WTC11 (cell line): ENCODE measurements at places on chromosomes 2 and 18. TPM values are rescaled to one million over a fixed set of nuclear protein-coding genes. Genes with fewer than 3 reads are reported as not detected.

DNA sequence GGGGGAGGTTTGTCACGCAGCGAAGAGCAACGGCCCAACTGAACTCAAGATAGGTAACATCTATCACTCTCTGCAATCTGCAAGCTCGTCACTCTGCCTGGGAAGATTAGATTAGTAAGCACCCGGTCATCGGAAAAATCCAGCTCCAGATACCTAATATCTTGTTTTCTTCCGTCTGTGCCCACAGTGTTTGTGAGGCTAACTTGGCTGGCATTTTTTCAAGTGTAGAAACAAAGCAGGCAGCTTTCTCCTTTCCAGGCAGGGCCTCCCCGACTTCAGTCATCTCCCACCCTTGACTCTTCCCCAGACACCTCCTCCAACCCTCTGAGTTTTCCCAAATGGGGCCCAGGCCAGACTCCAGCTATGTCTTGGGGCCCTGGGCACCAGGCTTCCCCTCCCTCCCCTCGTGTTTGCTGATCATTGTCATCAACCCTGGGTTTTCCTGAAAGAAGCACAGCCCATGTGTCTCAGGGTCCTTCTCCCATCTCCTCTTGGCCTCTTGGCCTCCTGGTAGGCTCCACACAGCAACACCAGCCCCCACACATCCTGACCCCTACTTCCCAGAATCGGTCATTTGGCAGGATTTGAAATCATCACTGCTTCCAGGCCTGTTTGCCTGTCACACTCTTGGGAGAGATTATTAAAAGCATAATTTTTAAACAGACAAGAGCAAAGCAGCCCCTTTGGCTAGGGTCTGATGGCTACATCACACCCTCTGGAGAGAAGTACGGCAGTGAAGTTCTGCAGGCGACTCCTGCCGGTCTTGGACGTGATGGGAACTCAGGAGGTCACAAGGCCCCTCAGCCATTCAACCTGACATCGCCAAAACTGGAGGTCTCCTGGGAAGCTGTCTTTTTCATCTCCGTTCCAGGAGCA lies 144.9 kb upstream of the ID2 start:
- H3K4me1 ChIP-seq, result 0 out of 2 replicates have a peak, but pooled peaks cover 8% of the 10 kb centered on the region
- peaks cover 4% of the 10 kb centered on the region; the same call in 1 of the 2 replicates for H3K36me3 ChIP-seq
- H3K27me3 ChIP-seq, result no peaks in the 10 kb centered on the region
- H3K4me3 ChIP-seq, result no peak overlapping the region

Gene IL1RL2
- 0.11 TPM in 1 of 3 replicates, not detected in the others for total RNA-seq

DNA sequence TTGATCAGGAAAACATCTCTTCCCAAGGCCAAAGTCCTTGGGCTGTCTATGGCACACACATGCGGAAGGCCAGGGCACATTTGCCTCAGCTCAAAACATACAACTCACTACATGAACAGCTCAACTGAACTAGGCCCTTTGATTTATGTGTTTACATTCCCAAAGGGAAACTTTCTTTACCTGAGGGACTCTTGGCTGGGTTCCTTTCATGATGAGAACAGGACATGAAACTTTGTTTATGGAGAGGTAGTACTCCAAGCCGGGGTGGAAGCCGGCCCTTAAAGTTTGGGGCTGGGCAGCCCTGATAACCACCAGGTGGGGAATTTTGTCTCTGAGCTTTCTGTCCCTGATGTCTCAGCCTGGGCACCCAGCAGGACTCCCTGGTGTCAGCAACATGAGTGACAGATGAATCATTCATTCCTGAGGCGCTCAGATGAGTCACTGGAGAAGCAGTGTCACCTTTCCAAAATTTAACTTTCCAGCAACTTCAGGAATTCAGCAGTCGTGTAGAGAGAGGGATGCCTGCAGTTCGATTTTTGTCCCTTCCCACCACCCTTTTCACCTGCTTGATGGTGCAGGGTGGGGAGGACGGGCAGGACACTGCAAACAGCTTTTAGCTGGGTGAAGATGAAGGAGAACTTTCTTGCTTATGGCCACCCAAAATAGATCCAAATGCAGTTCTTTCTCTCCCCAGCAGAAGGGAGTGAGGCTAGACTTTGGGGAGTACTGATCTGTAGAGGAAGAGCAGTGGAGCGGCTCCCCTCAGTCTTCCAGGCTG lies 331.6 kb downstream of the DYSF start:
- no peaks in the 10 kb centered on the region for H3K36me3 ChIP-seq
- 0 out of 2 replicates have a peak, but pooled peaks cover 3% of the 10 kb centered on the region for H3K4me1 ChIP-seq
- no peaks in the 10 kb centered on the region; the same call in 1 of the 2 replicates for H3K27me3 ChIP-seq
- no peak overlapping the region; the same call in 1 of the 2 replicates for H3K27ac ChIP-seq

Gene CUL3
- 74.4 to 86.2 TPM (median 80.7 TPM) in 3 replicates for total RNA-seq

GRCh38 chr2:160227293-160227915 lies 27.3 kb upstream of the ITGB6 start:
- H3K4me3 ChIP-seq, result no peak overlapping the region
- DNase-seq, result no peak
- H3K4me1 ChIP-seq, result peaks cover 7% of the 10 kb centered on the region; the same call in 1 of the 2 replicates
- H3K27me3 ChIP-seq, result no peaks in the 10 kb centered on the region
- no peak overlapping the region for H3K27ac ChIP-seq

Gene DYNC2LI1
- 7.0 to 7.1 TPM (median 7.1 TPM) in 3 replicates for total RNA-seq

Gene CTAGE1
- not detected in 3 replicates for total RNA-seq

- H3K4me1 ChIP-seq, result peaks cover 8% of the 10 kb centered on the region
- no peak for DNase-seq
- H3K27ac ChIP-seq, result no peak overlapping the region
- H3K27me3 ChIP-seq, result no peaks in the 10 kb centered on the region
- no peak overlapping the region for H3K4me3 ChIP-seq
Observed at GRCh38 chr2:199692489-199692888, 158.5 kb downstream of the FTCDNL1 start.

GRCh38 chr18:51726614-51727013 lies 529.1 kb upstream of the MEX3C start:
- H3K36me3 ChIP-seq, result no peaks in the 10 kb centered on the region
- H3K27ac ChIP-seq, result no peak overlapping the region

DNA sequence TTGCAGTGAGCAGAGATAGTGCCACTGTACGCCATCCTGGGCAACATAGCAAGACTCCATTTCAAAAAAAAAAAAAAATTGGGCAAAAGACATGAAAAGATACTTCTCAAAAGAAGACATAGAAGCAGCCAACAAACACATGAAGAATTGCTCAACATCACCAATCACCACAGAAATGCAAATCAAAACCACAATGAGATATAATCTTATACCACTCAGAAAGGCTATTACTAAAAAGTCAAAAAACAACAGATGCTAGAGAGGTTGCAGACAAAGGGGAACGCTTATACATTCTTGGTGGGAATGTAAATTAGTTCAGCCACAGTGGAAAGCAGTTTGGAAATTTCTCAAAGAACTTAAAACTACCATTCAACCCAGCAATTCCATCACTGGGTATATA lies 43.1 kb upstream of the CHAC2 start:
- H3K4me3 ChIP-seq, result no peak overlapping the region
- no peak for DNase-seq
- peaks cover 20% of the 10 kb centered on the region for H3K36me3 ChIP-seq
- no peaks in the 10 kb centered on the region for H3K27me3 ChIP-seq
- peaks cover 12% of the 10 kb centered on the region for H3K4me1 ChIP-seq
- no peak overlapping the region for H3K27ac ChIP-seq

Gene RND3
- total RNA-seq, result 50.6 to 64.4 TPM (median 55.8 TPM) in 3 replicates

DNA sequence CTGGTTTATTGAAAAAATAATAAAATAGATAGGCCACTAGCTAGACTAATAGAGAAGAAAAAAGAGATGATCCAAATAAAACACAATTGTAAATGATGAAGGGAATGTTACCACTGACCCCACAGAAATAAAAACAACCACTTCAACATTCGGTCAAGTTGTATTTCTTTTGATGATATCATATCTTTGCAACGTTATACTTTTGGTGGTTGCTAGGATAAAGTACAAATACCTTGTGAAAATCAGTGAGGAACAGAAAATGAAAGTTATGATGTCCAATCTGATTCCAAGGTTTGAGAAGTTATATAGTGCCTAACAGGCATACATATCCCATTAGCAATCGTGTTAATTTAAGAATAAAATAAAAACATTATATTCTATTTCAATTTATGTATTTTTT lies 6.6 kb upstream of the ASNSD1 start:
- H3K27me3 ChIP-seq, result peaks cover 3% of the 10 kb centered on the region
- peaks cover 5% of the 10 kb centered on the region; the same call in 1 of the 2 replicates for H3K4me1 ChIP-seq
- DNase-seq, result no peak

DNA sequence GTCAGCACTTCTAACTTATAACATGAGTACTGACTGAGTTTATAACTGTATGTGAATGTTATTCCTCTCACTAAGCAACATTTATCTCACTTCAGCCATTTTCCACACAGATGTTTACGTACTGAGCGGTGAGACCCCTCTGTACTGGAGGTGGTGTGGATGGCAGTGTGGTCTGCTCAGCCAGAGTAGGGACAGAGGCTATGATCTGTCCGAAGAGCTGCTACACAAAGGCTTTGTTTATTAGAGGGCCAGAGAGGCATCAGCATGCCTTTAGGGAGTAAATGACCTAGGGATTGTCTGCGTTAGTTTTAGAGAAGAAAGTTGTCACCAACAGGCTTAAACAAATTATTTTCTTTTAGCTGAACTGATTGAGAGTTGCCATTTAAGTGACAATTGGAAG lies 23.2 kb upstream of the TACR1 start:
- no peak for DNase-seq
- peaks cover 29% of the 10 kb centered on the region for H3K36me3 ChIP-seq
- H3K4me1 ChIP-seq, result peaks cover 25% of the 10 kb centered on the region

DNA sequence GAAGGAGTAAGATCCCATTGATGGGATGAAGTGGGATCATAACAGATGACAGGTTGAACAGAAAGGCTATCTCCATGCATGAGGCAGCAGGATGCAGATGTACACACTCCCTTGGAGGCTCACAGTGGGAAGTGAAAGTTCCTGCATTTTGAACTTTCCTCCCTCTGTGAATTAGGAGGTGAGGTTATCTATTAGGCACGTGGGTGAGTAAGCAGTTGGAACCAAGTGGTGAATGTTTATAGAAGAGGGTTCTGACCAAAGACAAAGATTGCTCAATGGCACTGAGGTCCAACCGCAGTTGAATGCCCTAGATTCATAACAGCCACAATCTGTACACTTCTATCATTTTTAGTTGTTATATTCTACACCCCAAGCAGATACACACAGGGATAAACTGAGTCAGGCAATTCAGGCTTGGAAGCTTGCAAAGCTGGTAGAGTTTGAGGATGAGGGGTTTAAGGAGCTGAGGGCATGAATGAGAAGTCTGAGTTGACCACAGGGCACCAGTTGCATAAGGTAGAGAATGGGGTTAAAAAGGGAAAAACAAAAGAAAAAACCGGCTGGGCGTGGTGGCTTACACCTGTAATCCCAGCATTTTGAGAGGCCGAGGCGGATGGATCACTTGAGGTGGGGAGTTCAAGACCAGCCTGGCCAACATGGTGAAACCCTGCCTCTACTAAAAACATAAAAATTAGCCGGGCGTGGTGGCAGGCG lies 7.1 kb upstream of the KCMF1 start:
- H3K27ac ChIP-seq, result peak overlapping the region; percentile 60
- H3K36me3 ChIP-seq, result peaks cover 49% of the 10 kb centered on the region
- no peak overlapping the region for H3K4me3 ChIP-seq

Gene CCDC178
- 0.20 TPM in 1 of 3 replicates, not detected in the others for total RNA-seq

Gene SERPINB2
- not detected in 3 replicates for total RNA-seq

Gene MATN3
- total RNA-seq, result 6.3 to 9.1 TPM (median 8.6 TPM) in 3 replicates
